MV-4-11 (cell line): ENCODE measurements at places on chromosomes 16 and 17.
A peak's percentile ranks its signal among the peaks of the same experiment; 100 is the strongest.

- peak; percentile 53 for DNase-seq
Observed at GRCh38 chr17:67365738-67366192, 612 bp downstream of the PSMD12 start.

- DNase-seq, result no peak
Observed at GRCh38 chr16:12162151-12162985, 185.8 kb downstream of the SNX29 start.

- DNase-seq, result no peak
Observed at GRCh38 chr16:31707743-31708335, 165.8 kb upstream of the ZNF267 start.

DNA sequence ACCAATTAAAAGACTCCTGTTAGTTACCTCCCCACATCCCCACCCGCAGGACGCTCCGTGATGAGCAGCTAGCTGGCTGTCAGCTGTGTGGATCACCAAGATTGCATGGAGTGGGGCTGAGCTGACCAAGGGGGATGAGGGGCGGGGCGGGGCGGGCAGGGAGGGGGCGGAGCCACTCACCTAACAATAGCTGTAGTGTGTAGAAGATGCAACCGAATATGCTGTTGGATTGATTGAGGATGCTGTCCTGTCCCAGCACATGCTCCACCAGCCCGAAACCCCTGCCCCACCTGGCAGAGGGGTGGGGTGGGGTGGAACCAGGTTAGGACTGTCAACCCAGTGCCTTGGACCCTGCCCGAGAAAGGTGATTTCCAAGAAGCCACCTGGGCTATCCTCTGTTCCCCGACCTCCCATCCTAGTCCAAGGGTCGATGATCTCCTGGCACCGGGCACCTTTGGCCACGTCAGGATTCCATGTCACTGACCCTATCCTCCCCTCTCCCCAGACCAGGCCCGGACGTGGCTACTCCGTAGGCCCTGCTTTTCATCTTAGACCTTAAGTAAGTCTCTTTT is 1.4 kb downstream of the VKORC1 start:
- DNase-seq, result peak; percentile 28

GRCh38 chr17:62671553-62671952 is 44.1 kb downstream of the MRC2 start:
- DNase-seq, result no peak

DNA sequence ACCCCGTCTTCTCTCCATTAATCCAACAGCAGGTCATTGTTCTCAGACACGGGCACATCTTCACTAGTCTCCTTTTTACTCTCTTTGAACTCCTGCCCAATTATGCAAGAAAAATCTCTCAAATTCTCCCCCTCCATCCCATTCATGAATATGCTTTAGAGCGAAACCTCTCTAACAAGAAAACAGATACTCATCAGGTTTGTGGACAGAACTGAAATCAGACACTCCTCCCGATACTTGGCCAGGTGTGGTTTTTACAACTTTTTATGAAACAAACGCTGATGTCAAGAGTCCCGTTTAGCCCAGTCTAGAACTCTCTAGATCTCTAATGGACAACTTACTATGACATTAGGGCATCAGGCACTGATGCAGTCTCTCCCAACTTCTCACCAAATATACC is 40.9 kb downstream of the PIK3R5 start:
- no peak for DNase-seq

DNA sequence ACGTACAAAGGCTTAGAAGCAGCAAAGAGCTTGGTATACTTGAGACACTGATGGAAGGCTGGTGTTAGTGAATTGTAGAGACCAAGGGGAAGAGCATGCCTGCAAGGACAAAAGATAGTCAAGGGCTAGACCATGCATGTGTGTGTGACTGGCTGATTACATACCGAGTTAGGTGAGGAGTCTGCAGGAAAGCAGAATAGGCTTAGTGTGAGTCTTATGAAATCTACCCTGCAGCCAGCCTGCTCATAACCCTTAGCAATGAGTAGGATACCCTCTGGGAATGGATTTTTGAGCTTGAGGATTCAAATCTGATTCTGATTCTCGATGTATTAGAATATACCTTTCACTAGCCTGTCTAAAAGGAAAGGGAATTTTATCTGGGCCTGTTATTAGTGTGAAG is 77.0 kb downstream of the TANGO6 start:
- DNase-seq, result no peak

DNA sequence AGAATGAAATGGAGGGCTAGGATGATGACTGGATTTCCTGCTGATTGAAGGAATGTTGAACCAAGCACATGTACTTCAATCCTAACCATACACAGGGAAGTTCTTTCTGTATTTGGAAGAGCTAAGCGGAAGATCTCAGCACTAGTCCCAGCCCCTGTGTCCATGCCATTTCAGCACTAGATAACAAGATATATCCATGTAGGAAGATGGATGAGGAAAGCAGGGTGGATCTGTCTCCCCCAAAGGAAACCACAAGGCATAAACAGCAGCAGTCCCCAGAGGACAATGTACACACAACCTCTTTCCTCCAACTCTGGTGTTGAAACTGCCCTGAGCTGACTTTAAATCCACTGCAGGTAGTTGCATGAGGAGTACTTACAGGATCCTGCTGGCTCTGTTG is 75.1 kb downstream of the GRIN2A start:
- DNase-seq, result no peak

DNA sequence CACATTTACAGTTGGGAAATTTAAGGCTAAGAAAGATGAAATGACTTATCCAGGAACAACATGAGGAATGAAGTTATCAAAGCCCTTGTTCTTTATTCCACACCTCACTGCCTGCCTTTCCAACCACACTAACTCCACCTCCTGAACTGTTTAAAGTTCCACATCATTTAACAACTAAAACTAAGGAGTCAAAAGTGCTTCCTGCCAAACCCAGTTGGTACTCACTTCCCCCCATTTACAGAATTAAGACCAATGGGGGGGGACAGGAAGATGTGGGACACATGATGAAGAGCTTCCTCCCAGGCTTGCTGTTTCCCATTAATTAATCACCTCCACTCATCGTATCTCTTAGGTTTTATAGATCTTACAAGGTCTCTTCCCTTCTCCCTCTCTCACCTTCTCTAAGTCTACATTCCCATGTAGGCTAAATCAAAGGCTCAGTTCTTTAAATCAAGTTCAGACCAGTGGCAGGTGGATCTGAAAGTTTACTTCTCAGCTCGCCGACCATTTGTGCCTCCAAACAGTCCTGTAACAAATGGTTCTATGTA is 19.2 kb upstream of the TMEM101 start:
- DNase-seq, result peak; percentile 8

DNA sequence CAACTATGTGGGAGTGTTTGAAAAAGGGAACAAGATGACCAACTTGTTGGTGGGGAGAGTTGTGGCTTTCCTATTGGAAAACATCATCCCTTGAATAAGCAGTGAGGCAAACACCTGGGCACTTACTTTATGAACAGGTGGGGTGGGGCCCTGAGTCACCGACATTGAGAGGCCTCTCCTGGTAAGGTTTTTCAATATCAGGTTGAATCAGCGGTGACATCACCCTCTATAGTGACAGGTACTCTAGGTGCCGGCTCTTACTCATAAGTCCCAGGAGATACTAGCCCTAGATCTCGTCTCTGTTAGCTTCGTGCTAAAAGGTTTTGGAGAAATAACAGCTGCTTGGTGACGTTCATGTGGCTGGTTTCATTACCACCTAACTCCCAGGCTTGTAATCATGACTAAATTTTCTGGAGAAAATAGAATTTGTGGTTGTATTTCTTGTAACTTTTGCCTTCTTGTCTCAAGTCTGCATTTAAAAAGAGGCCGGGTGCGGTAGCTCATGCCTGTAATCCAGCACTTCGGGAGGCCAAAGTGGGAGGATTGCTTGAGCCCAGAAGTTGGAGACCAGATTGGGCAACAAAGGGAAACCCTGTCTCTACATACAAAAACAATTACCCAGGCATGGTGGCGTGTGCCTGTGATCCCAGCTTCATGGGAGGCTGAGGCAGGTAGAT is 19.3 kb downstream of the CDH1 start:
- no peak for DNase-seq

- DNase-seq, result no peak
Observed at GRCh38 chr16:65905331-65905730, 461.2 kb upstream of the CDH5 start.

GRCh38 chr17:30534298-30534697 is 57.1 kb downstream of the GOSR1 start:
- DNase-seq, result no peak

- DNase-seq, result no peak
Observed at GRCh38 chr17:45273551-45273957, 11.7 kb upstream of the SPATA32 start.

DNA sequence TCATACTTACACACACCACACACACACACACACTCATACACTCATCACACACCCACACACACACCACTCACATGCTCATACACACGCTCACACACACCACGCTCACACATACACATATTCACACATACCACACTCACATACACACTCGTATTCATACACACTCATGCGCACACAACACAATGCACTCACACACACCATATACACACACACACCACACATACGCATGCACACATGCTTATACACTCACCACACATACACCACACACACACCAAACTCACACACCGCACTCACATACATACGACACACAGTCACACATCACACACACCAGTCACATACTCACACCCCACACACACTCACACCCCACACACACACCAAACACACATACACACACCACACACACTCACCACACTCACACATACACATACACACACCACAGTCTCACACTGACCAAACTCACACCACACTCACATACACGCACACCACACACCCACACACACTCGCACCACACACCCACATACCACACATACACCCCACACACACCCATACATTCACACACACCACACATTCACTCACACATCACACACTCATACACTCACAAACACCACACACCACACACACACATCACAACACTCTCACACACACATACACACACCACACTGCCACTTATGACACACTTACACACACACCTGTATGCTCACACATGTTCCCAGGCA is 88.9 kb downstream of the IRX5 start:
- DNase-seq, result no peak
